ENCODE measurements at places on chromosomes 5 and 9. TPM values are rescaled to one million over a fixed set of nuclear protein-coding genes. Genes with fewer than 3 reads are reported as not detected.
A peak's percentile ranks its signal among the peaks of the same experiment; 100 is the strongest.

Gene ZNF879
- polyA plus RNA-seq = 6.3 TPM

Gene SLC6A7
- not detected for polyA plus RNA-seq

Gene ARL10
- 1.0 TPM for polyA plus RNA-seq

Gene PLAC8L1
- not detected for polyA plus RNA-seq

Gene PCDHA10
- not detected for polyA plus RNA-seq

- peaks cover 2% of the 10 kb centered on the region for H3K36me3 ChIP-seq
- no peak overlapping the region for H3K4me3 ChIP-seq
- no peaks in the 10 kb centered on the region for H3K27me3 ChIP-seq
- peaks cover 7% of the 10 kb centered on the region for H3K4me1 ChIP-seq
These were observed 815 bp upstream of the ODF2 start for GRCh38 chr9:128454991-128455390.

- no peaks in the 10 kb centered on the region for H3K4me1 ChIP-seq
- no peaks in the 10 kb centered on the region for H3K27me3 ChIP-seq
- H3K27ac ChIP-seq = no peak overlapping the region
- DNase-seq = no peak
These were observed 289.9 kb downstream of the KCTD16 start for GRCh38 chr5:144460600-144460999.

DNA sequence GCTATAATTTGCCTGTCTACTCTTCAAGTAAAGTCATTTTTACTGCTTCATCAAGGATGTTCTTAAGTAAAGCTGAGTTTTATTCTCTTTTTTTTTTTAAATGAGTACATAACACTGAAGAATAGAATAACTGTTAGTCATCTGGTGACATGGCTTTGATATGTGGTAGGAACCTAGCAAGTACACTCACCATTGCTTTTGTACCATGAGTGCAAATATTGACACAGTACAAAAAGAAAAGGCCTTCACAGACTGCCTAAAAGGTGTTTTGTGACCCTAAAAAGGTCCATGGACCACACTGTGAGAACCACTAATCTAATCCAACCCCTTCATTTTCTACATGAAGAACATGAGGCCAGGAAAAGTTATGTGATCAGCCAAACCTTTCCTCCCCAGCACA lies 55.0 kb downstream of the ECPAS start:
- DNase-seq = no peak
- no peaks in the 10 kb centered on the region for H3K27me3 ChIP-seq
- no peak overlapping the region for H3K4me3 ChIP-seq
- no peaks in the 10 kb centered on the region for H3K4me1 ChIP-seq

- H3K36me3 ChIP-seq = no peaks in the 10 kb centered on the region
- H3K4me1 ChIP-seq = no peaks in the 10 kb centered on the region
- no peaks in the 10 kb centered on the region for H3K27me3 ChIP-seq
- no peak within 1 kb of the TSS for H3K27ac ChIP-seq
- no peak for DNase-seq
- peak within 1 kb of the TSS; percentile 55 for H3K4me3 ChIP-seq
These were observed at the start of gene AFAP1L1 for GRCh38 chr5:149271716-149272563. AFAP1L1 (plus strand) TSS chr5:149271859; CDS start chr5:149271969, 110 bp downstream.

DNA sequence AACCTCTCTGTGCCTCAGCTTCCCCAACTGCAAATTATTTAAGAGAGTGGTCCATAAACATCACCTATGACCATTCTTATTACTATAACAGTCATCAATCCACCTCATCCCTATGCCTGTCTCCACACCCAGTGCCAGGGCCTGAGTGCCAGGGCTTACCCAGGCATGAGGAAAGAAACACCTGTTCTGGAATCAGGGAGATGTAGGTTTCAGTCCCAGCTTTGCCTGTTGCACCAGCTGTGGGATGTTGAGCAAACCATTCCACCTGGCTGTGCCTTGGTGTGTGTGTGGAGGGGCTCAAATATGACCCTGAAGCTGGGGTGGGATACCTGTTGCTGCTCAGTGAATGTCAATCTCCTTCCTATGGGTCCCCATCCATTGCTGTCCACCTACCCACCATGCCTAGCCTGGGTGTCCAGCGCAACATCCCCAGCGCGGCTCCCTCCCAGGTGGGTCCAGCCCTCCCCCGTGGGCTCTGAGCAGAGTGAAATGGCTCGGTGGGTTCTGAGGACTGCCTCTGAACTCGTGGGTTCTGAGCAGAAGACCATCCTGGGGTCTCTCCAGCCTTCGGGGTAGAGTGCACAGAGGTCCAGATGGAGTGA lies 16.3 kb downstream of the AKNA start:
- no peak for DNase-seq
- peaks cover 92% of the 10 kb centered on the region for H3K4me1 ChIP-seq

DNA sequence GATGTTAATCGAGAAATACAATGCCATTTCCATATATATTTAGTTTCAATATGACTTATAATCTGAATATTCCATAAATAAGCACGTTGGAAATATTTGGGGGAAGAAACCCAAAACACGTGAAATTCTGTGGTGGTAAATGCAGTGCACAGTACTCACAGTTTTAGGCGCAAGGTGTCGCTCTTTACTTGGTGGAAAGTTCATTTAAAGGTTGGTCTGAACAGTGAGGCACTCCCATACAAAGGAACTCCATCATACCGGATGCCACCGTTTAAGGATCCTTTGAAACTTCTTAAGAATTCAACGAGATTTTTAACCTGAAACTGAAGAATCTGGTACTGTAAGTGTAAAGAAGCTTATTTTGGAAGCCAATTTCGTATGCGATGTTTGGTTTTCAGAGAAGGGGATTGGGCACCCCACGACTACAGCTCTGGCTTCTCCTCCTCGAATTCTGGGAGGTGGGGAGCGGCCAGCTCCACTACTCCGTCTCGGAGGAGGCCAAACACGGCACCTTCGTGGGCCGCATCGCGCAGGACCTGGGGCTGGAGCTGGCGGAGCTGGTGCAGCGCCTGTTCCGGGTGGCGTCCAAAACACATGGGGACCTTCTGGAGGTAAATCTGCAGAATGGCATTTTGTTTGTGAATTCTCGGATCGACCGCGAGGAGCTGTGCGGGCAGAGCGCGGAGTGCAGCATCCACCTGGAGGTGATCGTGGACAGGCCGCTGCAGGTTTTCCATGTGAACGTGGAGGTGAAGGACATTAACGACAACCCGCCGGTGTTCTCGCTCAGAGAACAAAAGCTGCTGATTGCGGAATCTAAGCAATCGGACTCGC lies at the start of gene PCDHA11:
Gene PCDHA11 (plus strand): TSS at position 237 of the 834 bp plus-strand sequence. CDS start 147 bp downstream, at position 384.
- no peaks in the 10 kb centered on the region for H3K4me1 ChIP-seq
- H3K27me3 ChIP-seq = no peaks in the 10 kb centered on the region
- H3K4me3 ChIP-seq = no peak within 1 kb of the TSS
- H3K27ac ChIP-seq = no peak within 1 kb of the TSS
- no peak for DNase-seq

- DNase-seq = no peak
- H3K4me1 ChIP-seq = no peaks in the 10 kb centered on the region
- H3K27ac ChIP-seq = no peak overlapping the region
- no peak overlapping the region for H3K4me3 ChIP-seq
- H3K27me3 ChIP-seq = no peaks in the 10 kb centered on the region
- H3K36me3 ChIP-seq = no peaks in the 10 kb centered on the region
These were observed 377.0 kb downstream of the TLE1 start for GRCh38 chr9:81312346-81312745.

GRCh38 chr5:7855611-7856010 lies 4.7 kb upstream of the CFAP90 start:
- H3K27ac ChIP-seq = no peak overlapping the region
- H3K4me1 ChIP-seq = peaks cover 8% of the 10 kb centered on the region
- no peaks in the 10 kb centered on the region for H3K27me3 ChIP-seq

DNA sequence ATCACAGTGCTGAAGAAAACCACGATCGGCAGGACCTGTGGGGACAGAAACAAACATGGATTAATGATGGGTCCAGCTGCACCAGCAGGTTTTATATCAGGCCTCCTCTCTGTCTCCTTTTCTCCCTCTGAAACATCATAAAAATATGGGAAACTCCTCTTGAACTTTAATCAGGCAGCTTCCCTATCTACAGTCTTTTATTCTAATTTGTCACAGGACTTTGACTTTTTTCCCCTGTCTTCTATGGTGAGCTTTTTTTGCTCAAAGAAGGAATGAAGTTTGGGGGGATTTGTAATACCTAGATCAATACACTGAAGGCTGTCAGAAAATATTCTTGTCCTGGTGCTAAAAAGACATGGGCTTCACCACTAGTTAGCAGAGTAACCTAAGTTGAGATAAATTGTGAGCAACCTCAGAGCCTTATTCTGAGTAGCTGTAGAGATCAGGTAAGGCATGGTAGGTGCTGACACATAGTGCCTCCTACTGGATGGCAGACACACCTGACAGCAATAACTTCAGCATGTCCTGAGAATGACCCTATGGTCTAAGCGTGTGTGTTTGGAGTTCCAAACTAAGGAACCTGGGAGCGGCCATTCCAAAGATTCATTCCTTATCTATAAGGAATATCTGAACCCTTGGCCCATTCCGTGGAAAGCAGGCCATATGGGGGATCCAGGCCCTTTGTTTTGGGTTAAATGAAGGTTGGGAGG lies 46.2 kb downstream of the SLC28A3 start:
- DNase-seq = no peak
- H3K4me1 ChIP-seq = peaks cover 8% of the 10 kb centered on the region
- H3K27ac ChIP-seq = peak overlapping the region; percentile 52
- no peak overlapping the region for H3K4me3 ChIP-seq
- no peaks in the 10 kb centered on the region for H3K36me3 ChIP-seq
- no peaks in the 10 kb centered on the region for H3K27me3 ChIP-seq

- peak; percentile 93 for DNase-seq
- H3K4me1 ChIP-seq = peaks cover 24% of the 10 kb centered on the region
- H3K27me3 ChIP-seq = no peaks in the 10 kb centered on the region
- peak within 1 kb of the TSS; percentile 92 for H3K4me3 ChIP-seq
These were observed at the start of gene MED10 for GRCh38 chr5:6377905-6378765. MED10 (minus strand) TSS chr5:6378547; CDS start chr5:6378483, 64 bp downstream.

DNA sequence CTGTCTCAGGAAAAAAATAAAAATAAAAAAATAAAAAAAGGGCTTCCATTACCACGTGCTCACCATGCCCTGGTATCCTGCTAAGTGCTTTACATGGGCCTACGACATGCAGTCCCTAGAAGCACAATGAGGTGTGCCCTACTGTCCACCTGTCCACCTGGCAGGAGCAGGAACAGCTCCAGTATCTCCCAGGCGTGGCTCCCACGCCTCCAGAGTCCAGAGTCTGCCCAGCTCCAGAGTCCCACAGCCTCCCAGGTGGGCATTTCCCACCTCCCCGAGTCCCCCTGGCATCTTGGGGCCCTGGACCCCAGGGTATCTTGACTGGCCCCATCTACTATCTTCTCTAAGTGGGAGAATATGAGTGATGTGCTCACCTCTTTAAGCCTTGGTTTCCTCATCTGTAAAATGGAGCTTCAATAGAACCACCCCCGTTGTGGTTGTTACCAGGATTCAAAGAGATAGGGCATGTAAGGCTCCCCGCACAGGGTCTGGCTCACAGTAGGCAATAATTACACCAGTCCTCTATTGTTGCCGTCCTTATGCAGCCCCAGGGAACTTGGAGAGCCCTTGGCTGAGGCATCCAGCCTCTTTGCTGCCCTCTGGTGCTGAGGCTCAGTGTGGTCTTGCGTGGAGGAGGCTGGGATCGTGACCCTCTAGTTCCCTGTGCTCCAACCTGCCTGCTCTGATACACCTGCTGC lies 8.9 kb downstream of the CXCL14 start:
- no peak for DNase-seq
- H3K4me1 ChIP-seq = no peaks in the 10 kb centered on the region
- H3K27ac ChIP-seq = no peak overlapping the region

DNA sequence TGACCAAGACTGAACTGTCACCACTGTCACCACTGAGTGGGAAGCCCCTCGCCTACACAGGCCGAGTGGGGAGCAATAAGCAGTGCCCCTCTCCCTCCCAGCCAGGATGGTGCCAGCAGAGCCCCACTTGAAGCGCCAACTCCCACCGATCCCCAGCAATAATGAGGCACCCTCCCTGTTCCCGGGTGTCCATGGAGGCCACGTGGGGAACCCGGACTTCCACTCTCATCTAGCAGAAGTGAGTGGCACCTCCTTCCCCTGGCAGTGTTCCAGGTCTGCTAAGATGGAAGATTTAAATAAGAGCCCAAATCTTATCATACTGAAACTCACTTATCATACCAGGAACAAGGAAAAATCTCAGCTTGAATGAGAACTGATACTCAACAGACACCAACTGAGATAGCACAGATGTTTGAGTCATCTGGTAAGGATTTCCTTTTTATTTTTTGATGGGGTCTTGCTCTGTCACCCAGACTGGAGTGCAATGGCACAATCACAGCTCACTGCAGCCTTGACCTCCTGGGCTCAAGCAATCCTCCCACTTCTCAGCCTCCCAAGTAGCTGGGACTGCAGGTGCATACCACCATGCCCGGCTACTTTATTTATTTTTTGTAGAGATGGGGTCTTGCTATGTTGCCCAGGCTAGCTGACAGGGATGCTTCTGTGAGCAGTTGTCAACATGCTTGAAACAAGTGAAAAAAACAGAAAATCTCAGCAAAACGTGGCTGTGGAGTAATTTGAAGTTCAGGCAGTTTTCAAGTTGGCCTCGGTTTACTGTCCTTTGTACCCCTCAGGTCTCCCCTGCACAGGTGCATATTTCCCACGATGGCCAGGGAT lies 29.6 kb upstream of the ASS1 start:
- H3K4me1 ChIP-seq = no peaks in the 10 kb centered on the region
- no peaks in the 10 kb centered on the region for H3K36me3 ChIP-seq
- no peak for DNase-seq
- no peak overlapping the region for H3K27ac ChIP-seq
- H3K4me3 ChIP-seq = no peak overlapping the region

- no peak overlapping the region for H3K4me3 ChIP-seq
- H3K4me1 ChIP-seq = no peaks in the 10 kb centered on the region
- DNase-seq = no peak
- H3K27me3 ChIP-seq = no peaks in the 10 kb centered on the region
- H3K36me3 ChIP-seq = no peaks in the 10 kb centered on the region
These were observed 200.8 kb downstream of the SMARCA2 start for GRCh38 chr9:2215921-2216441.

DNA sequence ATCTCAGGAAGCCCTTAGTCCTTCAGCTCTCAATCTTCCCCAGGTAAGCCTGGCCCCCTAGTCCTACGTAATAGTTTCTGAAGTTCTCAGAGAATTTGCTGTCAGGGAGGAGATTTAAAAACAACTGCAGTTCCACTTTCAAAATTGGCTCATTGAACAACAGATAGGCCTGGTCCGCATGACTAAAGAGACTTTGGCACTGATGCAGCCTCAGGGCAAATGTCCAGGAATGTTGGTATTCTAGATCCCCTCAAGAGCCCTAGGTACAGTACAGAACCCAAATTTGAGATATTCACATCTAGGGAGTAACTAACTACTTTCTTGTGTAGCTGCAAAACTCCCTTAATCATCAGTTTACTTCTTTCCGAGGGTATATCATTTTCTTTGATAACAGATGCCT lies 162.8 kb downstream of the GABRG2 start:
- H3K27me3 ChIP-seq = no peaks in the 10 kb centered on the region
- H3K36me3 ChIP-seq = no peaks in the 10 kb centered on the region
- no peak overlapping the region for H3K4me3 ChIP-seq
- DNase-seq = no peak

All from naive thymus-derived CD4-positive, alpha-beta T cell (primary cell).